ENCODE measurements at places on chromosomes 4 and X. TPM values are rescaled to one million over a fixed set of nuclear protein-coding genes. Genes with fewer than 3 reads are reported as not detected.

DNA sequence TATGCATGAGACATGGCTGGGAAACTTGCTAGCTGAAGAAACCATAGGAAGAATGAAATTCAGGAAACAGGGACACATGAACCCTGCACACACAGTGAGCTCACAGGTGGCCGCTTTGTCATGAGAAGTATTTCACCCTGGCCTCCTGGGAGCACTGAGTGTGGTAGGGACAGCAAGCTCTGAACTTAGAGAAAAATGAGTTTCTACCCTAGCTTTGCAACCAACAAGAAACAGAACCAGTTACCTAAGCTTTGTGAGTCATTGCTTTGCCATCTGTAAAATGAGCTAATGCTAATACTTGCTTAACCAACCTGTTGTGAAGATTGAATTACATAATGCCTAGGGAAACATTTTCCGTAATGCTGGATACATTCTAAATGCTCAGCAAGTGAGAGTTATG is 206.6 kb upstream of the HS3ST1 start:
- no peak for DNase-seq

ZC4H2 gene
- 13.3 TPM for total RNA-seq

GRCh38 chr4:6494431-6495295 is 22.2 kb upstream of the PPP2R2C start:
- no peak for DNase-seq

DNA sequence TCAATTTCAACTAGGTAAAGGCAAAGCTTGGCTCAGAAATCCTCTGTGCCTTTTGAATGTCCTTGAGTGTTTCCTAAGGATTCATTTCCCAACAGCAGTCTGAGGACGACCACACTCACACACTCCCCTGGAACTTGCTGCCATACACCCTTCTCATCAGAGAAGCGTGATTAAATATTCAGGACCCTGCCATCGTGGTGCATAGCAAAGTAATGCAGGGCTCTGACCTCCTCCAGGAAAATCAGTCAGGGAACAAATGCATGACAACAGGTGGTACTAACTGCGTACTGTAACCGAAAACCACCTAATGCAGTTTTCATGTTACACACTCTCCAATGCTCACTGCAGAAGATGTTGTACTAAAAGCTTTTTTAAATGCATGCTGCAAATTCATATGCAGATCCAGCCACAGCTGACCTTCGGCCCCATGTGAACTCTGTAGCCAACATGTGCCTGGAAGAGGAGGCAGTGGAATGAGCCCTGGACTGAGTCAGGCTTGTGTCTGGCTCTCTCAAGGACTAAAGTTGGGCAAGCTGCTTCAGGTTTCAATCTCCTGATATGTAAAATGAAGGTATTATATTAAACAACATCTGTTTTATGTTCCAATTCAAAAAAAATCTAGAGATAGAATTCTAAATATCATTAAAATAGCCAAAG is 238.3 kb downstream of the KCNIP4 start:
- no peak for DNase-seq

DNA sequence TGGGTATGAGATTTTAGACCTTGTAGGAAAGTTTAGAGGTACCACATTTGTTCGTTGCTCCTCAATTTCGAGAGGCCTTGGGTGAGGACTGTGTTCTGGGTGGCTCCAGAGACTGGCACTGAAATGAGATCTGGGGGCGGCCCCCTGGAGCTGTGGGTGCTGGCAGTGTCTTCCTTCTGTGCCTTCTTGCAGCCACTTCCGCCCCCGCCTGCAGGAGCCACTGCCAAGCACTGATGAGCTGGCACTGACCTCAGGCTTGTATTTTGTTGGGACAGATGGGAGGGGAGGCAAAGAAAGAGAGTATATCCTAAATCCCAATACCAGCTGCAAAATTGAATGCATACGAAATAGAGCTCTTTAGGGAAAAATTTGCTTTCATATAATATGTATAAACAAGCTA is 64.5 kb upstream of the CLDN34 start:
- no peak for DNase-seq

DNA sequence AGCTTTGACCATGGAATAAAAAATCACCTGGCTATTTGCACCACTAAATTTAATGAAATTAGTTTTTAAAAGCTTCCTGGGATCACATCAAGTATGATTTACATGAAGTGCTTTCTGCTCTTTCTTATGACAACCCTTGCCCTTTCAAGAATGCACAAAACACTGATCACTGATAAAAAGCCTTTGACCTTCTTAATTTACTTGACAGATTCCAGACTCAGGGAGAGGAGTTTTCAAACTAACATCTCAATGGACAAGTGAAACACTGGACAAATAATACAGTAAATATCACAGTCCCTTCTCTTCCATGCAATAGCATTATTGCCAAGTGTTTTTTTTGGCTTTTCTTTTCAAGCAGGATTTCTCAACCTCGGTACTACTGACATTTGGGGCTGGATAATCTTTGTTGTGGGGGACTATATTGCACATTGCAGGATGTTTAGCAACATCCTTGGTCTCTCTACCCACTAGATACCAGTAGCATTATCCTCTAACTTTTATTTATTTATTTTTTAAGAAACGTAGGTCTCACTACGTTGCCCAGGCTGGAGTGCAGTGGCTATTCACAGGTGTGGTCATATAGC is 86.3 kb downstream of the ZNF827 start:
- DNase-seq, result no peak

GRCh38 chr4:93657527-93657926 is 171.0 kb upstream of the ATOH1 start:
- DNase-seq, result no peak

DNA sequence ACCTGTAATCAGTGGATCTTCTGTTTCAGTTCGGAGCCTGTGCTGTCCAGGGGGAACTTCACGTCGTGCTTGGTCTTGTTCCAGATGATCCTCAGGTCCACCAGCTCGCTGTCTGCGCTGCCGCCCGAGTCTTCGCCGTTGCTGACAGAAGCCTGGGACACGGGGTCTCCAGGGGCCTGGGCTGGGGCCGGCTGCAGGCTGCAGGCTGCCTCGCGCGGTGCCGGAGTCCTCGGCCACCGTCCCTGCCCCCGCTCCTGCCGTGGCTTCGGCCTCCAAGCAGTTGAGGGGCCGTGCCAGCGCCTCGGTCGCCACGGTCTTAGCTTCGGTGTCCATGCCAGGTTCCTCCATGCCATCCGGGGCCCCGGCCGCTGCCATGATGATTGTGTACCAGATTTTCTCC is 37.3 kb upstream of the CCNI start:
- DNase-seq, result no peak

GAGE12D gene
- not detected for total RNA-seq

DNA sequence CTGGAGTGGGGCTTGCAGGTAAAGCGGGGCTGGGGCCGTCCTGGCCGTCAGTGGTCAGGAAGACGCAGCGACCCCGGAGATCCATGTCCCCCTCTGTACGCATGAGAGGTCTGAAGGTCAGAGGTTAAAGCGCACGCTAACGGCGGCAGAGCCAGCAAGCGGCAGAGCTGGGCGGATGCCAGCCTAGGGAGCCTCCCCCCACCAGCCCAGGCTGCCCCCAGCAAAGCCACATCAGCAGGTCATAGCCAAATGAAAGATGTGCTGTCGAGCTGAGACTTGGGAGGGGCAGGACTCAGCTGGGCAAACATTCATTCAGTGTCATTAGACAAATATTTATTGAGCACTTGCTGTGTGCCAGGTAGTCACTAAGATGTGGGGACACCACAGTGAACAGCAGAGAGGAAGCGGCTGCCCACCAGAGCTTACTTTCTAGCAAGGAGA is 593 bp upstream of the JAKMIP1 start:
- DNase-seq, result no peak

DCAF12L1 gene
- total RNA-seq, result not detected

DNA sequence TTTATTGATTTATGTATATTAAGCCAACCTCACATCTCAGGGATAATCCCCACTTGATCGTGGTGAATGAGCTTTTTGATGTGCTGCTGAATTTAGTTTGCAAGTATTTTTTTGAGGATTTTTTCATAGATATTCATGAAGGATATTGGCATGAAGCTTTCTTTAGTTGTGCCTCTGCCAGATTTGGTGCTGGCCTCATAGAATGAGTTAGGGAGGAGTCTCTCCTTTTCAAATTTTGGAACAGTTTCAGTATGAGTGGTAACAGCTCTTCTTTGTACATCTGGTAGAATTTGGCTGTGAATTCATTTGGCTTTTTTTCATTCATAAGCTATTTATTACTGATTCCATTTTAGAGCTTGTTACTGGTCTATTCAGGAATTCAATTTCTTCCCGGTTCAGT is 197.2 kb upstream of the NDST4 start:
- DNase-seq, result no peak

TMSB15C gene
- total RNA-seq, result 6.1 TPM

DNA sequence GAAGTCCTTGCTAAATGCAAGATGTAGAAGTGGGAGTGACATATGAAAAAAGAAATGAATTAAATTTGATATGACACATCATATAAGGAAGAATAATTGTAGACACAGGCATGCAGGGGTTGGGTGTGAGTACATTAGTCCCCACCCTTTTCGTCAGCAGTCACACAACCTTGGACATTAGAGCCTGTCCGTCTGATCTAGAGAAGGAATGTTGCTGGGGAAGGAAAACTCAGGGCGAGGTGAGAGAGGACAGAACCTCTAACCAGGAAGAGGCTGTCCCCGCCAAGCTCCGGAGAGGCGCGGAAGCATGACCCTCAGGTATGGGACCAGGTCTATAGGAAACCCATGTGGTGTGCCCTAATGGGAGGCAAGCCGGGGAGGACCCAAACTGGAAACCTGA is 102.1 kb downstream of the RELL1 start:
- no peak for DNase-seq
